Placental pericyte (primary cell): ENCODE measurements at places on chromosomes 3 and 15. TPM values are rescaled to one million over a fixed set of nuclear protein-coding genes. Genes with fewer than 3 reads are reported as not detected.

The LRRN1 gene
- not detected in 2 replicates for total RNA-seq

The CHRD gene
- total RNA-seq = under 0.01 and 0.29 TPM in 2 replicates

The QRICH1 gene
- total RNA-seq = 139 and 158 TPM in 2 replicates

The BLM gene
- 0.44 and 17.0 TPM in 2 replicates for total RNA-seq

The RBP2 gene
- not detected in 2 replicates for total RNA-seq
